ENCODE measurements at places on chromosomes 16 and 17.

GRCh38 chr17:57697891-57698711 is 47.0 kb downstream of the CCDC182 start:
- DNase-seq, result peak; percentile 75

GRCh38 chr16:83878838-83879237 is 20.1 kb upstream of the MLYCD start:
- no peak for DNase-seq

DNA sequence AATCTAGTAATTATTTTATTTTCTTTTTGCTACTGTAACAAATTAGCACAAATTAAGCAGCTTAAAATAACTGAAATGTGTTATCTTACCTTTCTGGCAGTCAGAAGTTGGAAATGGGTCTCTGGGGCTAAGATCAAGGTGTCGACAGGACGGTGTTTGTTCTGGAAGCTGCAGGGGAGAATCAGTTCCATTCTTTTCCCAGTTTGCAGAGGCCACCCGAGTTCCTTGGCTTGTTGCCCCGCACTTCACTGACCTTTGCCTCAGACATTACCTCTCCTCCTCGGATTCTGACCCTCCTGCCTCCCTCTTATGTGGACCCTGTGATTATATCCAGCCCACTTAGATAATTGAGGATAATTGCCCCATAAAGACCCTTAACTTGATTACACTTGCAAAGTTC is 61.0 kb upstream of the MAF start:
- DNase-seq, result no peak

DNA sequence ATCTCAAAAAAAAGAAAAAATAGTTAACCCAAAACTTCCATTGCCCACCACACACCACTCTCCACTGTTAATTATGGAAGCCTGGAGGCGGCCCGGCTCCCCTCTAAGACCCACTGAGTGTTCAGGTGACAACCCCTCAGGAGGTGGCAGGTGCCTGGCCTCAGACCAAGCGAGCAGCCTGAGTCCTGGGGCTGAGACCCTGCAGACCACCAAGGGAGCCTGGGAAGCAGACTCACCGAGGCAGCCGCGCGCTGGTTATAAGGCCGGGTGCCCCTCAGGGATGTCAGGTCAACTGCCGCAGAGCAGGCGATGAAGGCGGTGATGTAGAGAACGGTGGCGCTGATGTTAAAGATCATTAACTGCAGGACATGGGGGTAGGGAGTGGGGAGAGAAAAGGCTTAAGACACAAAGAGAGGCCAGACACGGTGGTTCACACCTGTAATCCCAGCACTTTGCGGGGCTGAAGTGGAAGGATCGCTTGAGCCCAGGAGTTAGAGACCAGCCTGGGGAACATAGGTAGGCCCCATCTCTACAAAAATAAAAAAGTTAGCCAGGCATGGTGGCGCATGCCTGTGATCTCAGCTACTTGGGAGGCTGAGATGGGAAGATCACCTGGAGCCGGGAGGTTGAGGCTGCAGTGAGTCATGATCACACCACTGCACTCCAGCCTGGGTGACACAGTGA is 13.3 kb downstream of the ARL2BP start:
- no peak for DNase-seq

DNA sequence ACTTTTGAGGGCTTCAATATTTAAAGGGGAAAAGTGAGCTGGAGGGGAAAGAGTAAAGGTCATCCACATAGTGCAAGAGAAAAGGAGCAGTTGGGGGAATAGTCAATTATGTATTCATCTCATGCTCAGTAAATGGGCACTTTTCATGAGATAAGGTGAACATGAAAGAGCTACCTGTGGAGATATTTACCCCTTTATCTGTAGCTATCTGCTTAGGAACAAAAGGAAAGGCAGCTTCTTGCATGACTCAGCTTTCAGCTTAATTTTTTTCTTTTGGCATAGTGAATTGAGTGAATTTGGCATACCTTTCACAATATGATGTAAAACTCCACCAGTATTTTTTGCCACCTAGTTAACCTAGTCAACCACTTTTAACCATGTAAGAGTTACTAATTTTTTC is 26.4 kb downstream of the CPD start:
- DNase-seq, result no peak

- DNase-seq, result no peak
These were observed 2.0 kb downstream of the PYCR1 start for GRCh38 chr17:81934850-81935708.

All from DMS79 (cell line).